CD4-positive, CD25-positive, alpha-beta regulatory T cell (primary cell): ENCODE measurements at places on chromosomes 1 and 21.
A peak's percentile ranks its signal among the peaks of the same experiment; 100 is the strongest.

- no peak for DNase-seq
These were observed 29.7 kb downstream of the COA6 start for GRCh38 chr1:234402939-234403338.

DNA sequence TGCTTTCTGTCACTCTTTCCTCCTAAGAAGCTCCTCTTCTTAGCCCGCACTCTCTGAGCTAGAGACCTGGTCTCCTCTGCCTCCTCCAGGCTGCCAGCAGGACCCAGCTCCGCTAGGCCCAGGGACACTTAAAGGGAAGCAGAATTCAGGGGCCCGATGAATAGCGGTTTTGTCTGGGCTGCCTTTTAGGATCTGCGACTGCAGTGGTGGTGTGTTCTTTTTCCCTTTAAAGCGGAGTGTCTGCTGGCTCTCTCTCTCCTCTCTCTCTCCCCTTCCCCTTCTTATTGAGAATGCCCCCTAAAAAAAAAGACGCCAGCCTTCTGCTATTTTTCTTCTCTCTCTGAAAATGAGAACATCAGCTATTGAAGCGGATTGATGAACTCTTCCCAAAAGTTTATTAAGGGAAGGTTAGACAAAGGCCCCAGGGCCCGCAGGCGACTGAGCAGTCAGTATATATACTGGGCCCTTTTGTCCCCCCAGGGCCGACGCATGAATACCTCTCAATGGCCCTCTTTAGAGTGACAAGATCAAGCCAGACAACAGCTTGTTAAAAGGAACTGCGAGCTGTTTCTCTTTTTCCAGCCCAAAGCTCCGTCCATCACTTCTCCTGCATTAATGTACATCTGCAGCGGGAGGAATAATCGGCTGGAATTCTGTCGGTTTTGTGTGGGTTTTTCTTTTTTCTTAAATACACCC, 27.0 kb downstream of the PAX7 start:
- DNase-seq = no peak

- no peak for DNase-seq
These were observed 532.7 kb upstream of the OLFM3 start for GRCh38 chr1:102529446-102529845.

- DNase-seq = peak; percentile 51
These were observed at the start of gene KDM5B for GRCh38 chr1:202807926-202808757. Gene KDM5B (minus strand): TSS chr1:202808421. CDS start chr1:202808305, 116 bp downstream.

- DNase-seq = no peak
These were observed 114.3 kb upstream of the ZNF678 start for GRCh38 chr1:227449051-227449450.

DNA sequence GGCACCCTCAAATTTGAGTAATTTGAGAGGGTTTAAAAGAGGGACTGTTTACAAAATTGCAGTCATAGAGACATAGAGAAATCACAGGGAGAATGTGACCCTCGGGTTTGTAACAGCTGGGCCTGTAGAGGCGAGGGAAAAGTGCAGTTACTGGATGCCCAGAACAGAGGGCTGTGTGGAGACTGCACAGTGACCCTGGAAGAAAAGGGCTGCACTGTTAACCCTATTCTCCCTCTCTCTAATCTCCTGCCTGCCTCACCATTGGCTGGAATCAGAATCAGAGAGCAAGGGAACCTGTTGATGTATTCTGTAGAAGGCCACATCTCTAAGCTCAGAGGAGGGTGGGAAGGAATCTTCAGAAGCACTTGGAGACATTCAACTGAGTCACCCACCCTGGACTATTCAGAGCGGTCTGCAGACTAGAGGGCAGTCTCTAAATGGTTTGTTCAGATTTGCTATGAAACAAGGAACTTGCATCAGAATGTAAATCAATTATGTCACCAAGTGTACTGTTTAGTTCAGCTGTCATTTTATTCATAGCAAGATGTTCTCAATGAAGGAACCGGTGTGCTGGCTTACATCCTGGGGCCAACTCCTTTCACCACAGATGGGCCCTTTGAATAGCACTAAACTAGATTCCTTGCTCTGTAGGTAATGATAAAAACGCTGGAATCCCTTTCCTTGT, 132.2 kb upstream of the HOOK1 start:
- DNase-seq = no peak

GRCh38 chr1:38045401-38046332, 926 bp downstream of the POU3F1 start:
- no peak for DNase-seq

GRCh38 chr1:181086091-181086490, 2.4 kb upstream of the IER5 start:
- DNase-seq = no peak
